Fibroblast of skin of left quadriceps (primary cell): ENCODE measurements at places on chromosomes 3 and 15.

- DNase-seq = no peak
These were observed 9.7 kb downstream of the TTC23 start for GRCh38 chr15:99239545-99240198.

GRCh38 chr3:140148824-140149390 is 213.9 kb downstream of the CLSTN2 start:
- DNase-seq = no peak

DNA sequence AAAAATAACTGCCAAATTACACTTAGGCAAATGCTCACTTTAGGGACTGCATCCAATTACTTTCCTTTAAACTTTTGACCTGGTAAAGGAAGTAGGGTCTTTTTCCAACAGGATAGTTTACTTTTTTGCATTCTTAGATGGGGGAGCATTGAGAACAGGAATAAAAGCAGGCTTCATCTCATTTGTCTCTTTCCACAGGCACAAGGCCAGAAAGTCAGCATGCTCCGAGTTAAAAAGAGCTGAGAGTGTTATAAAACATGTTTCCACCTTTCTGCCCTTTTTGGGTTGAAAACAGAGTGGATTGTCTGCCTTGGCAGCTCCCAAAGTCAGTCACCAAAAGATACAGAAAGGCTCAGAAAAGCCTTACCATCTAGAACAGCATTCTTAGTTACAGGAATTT is 404.9 kb upstream of the ALCAM start:
- DNase-seq = no peak

DNA sequence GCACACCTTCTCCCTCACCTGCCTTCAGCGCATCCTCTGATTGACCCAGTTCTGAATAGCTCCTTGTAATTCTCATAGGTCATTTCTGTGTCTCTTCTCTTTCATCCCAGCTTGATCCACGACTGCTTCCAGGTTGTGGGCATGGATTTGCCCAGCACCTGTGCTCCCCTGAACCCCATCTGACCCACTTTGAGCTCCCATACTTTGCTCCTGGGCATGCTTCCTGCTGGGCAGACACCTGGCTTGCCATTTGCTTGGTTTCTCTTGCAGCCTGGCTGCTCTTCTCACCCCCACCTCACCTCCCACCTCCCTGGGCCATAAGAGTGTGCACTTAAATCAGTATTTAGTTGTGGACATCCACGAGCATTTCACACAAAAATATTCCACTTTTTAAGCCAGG is 635.5 kb downstream of the TBL1XR1 start:
- no peak for DNase-seq

DNA sequence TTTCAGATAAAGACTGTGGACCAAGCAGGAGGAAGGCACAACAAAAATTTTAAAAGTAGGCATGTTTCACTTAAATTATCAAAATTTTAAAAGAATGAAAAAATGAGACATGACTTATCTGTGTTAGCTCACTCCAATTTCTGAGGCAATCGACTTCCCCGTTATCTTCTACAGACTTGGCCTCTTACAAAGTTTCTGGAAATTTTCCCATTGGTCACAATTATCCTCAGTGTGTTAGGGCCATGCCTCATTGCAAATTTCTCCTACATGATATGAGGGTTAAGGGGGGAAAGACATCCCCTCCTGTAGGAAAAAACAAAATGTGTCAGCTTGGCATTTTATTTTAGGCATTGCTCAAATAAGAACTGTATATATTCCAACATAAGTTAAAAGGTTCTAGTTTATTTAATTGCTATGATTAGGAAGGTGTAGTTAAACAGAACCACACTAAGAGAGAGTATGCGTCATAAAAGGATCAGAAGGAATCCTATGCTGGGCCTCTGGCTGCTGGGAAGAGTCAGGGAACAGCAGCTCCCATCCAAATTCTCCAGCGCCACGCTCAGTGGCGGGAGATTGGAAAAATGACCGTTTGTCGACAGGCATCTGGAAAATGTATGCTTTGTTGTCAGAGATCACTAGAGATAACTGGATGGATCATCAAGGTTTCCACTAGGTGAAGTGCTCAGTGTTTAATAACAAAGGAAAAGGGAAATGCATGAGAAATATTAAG is 463.6 kb upstream of the NR2F2 start:
- DNase-seq = no peak

- DNase-seq = no peak
These were observed 30.3 kb upstream of the PTX3 start for GRCh38 chr3:157406394-157406793.

DNA sequence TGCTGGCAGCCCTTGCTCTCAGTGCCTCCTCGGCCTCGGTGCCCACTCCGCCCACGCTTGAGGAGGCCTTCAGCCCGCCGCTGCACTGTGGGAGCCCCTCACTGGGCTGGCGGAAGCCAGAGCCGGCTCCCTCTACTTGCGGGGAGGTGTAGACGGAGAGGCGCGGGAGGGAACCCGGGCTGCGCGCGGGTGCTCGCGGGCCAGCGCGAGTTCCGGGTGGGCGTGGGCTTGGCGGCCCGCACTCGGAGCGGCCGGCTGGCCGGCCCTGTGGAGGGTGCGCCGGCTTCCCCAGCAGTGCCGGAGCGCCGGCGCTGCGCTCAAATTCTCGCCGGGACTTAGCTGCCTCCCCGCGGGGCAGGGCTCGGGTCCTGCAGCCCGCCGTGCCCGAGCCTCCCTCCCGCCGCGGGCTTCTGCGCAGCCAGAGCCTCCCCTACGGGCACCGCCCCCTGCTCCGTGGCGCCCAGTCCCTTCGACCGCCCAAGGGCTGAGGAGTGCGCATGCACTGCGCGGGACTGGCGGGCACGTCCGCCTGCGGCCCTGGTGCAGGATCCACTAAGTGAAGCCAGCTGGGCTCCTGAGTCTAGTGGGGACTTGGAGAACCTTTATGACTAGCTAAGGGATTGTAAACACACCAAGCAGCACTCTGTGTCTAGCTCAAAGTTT is 231.5 kb downstream of the EFHB start:
- no peak for DNase-seq

DNA sequence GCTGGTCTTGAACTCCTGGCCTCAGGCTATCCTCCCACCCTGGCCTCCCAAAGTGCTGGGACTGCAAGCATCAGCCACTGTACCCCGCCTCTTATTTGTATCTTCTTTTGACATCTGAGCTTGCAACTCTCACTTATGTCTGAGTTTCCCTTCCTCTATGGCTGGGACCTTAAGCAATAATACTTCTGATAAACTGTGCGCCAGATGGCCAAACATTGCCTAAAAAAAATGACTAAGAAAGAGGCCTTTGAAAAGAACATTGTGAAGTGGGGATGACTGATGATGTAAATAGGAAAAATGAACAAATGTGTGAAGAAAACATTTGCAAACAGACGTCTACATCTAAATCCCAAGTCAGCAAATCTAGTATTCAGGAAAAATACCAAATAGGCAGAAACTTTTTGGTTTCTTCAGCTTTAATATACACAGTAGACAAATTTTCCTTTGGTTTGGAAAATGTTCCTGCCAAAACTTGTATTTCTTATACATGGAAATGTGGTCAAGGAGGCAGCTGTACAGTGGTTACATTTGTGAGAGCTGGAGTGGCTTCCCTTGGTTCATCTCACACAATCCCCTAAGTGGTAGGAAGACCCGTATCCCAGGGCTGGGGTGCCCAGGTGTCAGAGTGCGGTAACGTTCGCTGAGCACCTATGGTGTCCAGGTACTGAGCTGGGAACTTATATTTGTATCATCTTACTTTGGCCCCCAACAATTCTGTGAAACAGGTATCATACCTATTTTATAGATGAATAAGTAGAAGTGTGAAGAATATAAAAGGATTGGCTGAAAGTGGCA is 11.6 kb upstream of the TFRC start:
- no peak for DNase-seq

- DNase-seq = no peak
These were observed 11.1 kb downstream of the LRCH3 start for GRCh38 chr3:197801891-197802778.

- no peak for DNase-seq
These were observed 25.1 kb upstream of the ANKRD34C start for GRCh38 chr15:79257454-79257853.

DNA sequence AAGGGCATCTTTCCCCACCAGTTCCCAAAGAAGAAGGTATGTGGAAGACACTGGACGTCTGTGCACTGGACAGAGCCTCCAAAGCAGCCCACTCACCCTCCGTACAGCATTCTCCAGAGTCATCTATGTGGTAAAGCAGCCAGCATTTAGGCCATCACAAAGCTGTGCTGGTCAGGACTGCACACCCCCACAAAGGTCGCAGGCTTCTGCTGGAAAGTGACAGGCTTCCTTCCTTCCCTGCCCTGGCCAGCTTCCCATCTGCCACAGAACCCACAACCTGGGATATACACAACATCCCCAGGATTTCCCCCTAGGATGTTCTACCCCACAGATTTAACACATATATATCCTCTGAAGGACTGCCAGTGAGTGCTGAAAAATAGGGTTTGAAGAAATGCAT is 64.6 kb upstream of the GALNT15 start:
- DNase-seq = no peak

- DNase-seq = no peak
These were observed 22.3 kb downstream of the HACL1 start for GRCh38 chr3:15579051-15579450.

DNA sequence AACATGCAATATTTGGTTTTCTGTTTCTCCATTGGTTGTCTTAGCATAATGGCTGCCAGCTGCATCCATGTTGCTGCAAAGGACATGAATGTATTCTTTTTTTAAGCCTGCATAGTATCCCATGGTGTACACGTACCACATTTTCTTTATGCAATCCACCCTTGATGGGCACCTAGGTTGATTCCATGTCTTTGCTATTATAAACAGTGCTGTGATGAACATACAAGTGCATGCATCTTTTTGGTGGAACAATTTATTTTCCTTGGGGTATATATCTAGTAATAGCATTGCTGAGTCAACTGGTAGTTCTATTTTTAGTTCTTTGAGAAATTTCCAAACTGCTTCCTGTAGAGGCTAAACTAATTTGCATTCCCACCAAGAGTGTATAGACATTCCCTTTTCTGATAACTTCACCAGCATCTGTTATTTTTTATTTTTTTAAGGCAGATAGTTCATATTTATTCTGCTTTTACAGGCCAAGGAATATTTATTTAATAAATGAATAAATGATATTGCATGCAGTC is 62.4 kb upstream of the NPHP3 start:
- no peak for DNase-seq

DNA sequence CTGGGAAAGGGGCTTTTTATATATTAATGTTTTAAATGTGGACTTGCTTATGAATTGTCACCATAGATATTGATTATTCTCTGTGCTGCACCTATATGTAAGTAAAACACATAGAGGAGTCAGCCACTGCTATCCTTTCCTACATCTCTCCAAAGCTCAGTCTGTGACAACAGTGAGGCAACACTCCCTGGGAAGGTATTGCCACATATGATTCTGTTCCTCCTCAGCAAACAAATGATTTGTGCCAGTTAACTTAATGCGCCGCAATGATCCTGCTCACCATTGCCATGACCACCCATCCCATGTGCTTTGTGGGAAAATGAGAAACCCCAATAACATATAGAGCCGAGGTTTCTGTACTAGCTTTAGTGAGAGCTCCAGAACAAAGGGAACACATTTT is 75.1 kb upstream of the FBN1 start:
- DNase-seq = no peak

DNA sequence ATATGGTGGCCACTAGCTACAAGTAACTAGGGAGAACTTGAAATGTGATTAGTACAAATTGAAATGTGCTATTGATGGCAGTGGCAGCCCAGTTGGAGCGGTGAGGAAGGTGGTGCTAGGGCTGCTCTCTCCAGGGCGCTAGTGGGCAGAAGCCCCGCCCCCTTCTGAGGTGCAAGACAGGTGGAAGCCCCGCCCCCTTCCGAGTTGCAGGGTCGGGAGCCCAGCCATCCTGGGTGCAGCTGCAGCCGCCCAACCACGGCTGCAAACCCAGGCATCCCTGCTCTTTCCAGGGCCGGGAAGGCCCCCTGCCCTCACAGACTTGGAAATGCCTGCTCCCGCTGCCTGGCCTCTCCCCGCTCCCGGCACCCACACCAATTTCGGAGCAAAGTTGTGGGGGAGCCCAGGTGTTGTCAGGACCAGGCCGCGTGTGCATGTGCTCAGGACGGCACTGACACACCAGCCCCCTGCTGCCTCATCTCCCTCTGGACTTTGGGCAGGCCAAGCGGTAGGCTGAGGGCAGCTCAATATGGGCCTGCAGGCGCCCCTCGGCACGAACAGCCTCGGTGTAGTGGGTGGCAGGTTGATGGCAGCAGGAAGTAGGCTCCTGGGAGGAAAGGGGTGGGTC is 10.0 kb downstream of the ATR start:
- no peak for DNase-seq

DNA sequence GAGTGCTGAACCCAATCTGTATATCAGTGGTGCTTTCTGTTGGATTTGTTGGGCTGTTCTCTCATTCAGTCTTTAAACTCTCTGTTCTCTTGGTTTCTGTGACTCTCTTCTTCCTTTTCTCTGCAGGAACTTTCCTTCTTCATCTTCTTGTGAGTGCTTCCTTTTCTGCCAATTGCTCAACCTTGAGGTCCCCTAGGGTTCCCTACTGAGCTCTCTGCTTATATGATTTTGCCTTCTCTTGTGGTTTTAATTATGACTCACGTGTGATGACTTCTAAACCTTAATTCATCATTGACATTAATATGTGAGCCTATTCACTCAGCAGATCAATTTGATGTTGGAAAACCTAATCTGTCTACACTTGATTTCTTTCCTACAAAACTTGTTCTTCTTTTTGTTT is 39.4 kb downstream of the MOBP start:
- DNase-seq = no peak

- DNase-seq = no peak
These were observed 122.8 kb upstream of the LPP start for GRCh38 chr3:188031121-188031520.

DNA sequence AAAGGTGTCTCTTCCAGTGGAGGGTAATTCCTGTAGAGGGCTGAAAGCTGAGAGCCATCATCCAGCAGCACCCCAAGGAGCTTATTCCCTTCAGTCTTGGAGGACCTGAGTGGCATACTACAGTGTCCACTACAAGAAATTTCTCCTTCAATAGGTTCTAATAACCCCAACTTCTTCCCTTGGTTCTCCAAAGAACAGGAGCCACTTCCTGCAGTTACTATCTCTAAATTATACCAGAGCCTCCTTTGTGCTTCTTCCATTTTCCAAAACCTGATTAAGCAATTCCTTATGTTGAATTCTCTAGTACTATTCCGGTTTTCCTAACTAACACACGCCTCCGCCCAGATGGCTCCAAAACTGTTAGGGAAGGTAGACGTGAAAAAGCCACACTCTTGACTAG is 50.4 kb downstream of the DCLK3 start:
- DNase-seq = no peak

GRCh38 chr3:155972885-155973584 is 102.6 kb downstream of the GMPS start:
- no peak for DNase-seq
